Upper lobe of right lung (tissue), 1 donor: ENCODE measurements at places on chromosomes 13 and 19. TPM values are rescaled to one million over a fixed set of nuclear protein-coding genes. Genes with fewer than 3 reads are reported as not detected.
A peak's percentile ranks its signal among the peaks of the same experiment; 100 is the strongest.

GRCh38 chr19:55175117-55175867 lies 4.8 kb downstream of the SYT5 start:
- no peak for DNase-seq

DNA sequence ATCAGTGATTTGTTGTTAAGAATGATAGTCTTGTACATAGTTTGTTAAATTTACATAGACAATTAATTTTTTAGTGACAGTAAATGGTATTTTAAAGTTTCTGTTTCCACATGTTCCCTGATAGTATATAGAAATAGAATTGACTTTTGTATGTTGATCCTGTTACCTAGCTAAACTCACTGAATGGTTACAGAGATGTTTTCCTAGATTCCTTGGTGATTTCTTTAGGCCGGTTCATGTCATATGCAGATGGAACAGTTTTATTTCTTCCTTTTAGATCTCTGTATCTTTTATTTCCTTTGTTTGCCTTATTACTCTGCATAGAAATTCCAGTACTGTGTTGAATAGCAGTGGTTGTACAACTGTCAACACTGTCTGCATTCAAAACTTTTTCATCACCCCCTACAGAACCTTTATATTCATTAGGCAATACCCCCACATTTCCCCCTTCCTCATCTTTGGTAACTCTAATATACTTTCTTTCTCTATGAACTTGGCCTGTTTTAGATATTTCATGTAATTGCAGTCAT lies 86.3 kb downstream of the NBEA start:
- no peak for DNase-seq

Gene COX6B2
- total RNA-seq = not detected

GRCh38 chr13:29571876-29572570 lies 23.5 kb downstream of the SLC7A1 start:
- no peak for DNase-seq

DNA sequence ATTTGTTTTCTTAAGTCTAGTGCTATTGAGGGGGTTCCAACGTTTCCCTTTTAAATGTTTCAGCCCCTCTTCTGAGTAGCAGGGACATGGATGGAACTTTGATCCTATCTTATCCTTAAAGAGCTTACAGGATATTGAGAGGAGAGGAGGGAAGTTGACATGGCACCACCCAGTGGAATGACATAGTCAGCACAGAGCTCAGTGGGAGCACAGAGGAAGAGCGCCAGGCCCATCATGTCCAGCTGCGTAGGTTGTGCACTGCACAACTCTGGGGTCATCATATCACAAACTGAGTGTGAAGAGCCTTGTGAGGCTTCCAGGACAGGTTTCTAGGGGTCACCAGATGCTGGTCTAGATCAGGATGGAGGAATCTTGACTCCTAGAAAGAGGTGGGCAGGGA lies 4.6 kb upstream of the CDC42EP5 start:
- no peak for DNase-seq

Gene SLC17A7
- 0.69 TPM for total RNA-seq

Gene TPGS1
- total RNA-seq = 19.9 TPM

Gene AMH
- total RNA-seq = 6.1 TPM

- no peak for DNase-seq
These were observed 87.6 kb downstream of the ZNF429 start for GRCh38 chr19:21593008-21593481.

Gene DHRS12
- total RNA-seq = 14.9 TPM

Gene DDX39A
- 63.0 TPM for total RNA-seq

DNA sequence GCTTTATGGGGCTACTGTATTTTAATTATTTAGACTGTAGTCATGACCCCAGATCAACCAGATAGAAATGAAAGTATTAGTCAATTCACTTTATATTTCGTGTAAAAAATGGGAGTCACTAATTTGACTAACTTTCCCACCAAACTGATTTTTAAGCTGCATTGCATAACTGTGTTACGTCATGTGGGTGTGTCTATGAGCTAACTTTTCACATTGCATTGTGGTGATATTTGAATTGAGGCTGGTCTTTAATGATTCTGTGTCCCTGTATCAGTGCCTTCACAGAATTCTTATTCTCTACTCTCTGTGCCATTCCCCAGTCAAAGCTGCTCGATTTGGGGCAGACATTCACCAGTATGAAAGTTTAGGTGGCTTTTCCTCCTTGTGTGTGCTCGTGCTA lies 172.7 kb upstream of the MAB21L1 start:
- DNase-seq = no peak

- DNase-seq = peak; percentile 40
These were observed 2.1 kb downstream of the TMEM255B start for GRCh38 chr13:113761136-113761535.

GRCh38 chr13:83229574-83230305 lies 652.5 kb downstream of the SLITRK1 start:
- DNase-seq = no peak

Gene MAST1
- not detected for total RNA-seq

Gene CILP2
- 0.41 TPM for total RNA-seq

Gene RPL21
- total RNA-seq = 806 TPM

- DNase-seq = no peak
These were observed 16.5 kb upstream of the ZNF8 start for GRCh38 chr19:58261968-58262921.

Gene KANK3
- total RNA-seq = 54.0 TPM

- DNase-seq = no peak
These were observed 328.1 kb downstream of the TBC1D4 start for GRCh38 chr13:75153834-75154233.

- DNase-seq = peak; percentile 75
These were observed at the start of gene SLC8A2 for GRCh38 chr19:47471733-47472457. SLC8A2 (minus strand) TSS chr19:47471893; CDS start chr19:47466403, 5,490 bp downstream.

- peak; percentile 71 for DNase-seq
These were observed 362 bp downstream of the WTIP start for GRCh38 chr19:34481861-34482379.

DNA sequence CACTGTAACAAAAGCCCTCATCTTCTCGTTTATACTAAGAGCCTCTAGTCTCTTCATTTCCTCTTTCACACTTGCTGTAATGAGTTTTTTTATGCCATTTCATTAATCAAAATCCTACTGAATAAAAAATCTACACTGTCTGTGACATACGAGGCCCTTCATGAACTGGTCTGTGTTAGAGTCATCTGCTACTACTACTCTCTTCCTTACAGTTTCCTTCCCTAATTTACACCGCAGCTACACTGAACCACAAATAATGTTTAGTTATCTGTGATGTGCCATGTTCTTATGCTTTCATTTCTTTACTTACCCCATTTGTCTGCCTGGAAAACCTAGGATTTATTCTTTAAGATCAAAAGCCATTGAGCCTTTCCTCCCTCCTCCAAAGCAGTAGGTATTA lies 16.0 kb downstream of the UFM1 start:
- DNase-seq = no peak

DNA sequence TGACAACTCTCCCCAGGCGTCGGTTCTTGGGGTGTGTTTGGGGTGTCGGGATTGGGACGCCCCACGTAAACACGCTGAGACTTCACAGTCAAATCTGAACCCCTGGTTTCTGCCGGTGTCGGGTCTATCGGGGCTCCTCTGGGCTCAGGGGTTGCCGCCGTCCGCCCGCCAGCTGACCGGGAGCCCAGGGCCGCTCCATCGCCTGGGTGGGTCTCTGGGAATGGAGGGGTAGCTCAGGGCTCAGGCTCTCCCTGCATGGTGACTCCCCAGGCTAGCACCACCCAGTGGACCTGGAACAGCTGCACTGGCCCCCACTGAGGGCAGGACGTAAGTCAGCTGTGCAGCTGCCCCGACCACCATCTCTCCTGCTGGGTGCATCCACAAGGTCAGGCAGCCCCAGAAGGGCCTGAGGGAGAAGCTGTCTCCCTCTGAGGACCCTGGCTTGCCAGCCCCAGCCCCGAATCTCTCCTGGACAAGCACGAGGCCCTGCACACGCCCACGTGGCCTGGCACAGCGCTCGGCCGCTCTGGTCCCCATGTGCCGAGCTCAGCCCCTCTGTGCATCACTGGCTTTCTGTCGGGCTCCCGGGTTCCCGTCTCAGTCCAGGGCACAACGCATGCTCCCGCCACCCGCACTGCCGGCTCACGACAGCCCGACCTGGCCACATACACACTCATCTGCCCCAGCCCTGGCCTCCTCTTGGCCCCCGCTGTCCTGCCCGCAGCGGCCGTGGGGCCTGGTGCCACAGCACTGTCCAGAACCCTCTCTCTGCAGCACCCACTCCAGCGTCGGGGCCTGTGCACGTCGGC lies 6.1 kb downstream of the RNF126 start:
- DNase-seq = no peak

DNA sequence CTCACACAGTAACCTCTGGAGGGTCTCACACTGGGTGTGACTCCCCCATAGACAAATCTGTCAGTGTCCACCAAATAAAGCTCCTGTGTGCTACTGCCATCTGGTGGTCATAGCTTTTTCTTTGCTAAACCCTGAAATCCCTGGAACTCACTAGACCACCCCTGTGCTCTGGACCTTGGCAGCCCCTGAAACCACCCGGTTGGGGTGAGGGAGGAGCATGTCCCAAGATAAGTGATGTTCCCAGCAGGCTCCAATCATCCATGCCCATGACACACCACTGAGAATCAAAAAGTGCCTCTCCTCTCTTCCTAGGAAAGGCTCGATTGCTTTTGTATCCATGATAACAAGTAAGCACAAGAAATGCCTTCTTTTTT lies 6.5 kb upstream of the HSD17B14 start:
- DNase-seq = no peak

Gene CEACAM4
- total RNA-seq = 4.6 TPM

Gene GPR18
- total RNA-seq = 0.58 TPM

DNA sequence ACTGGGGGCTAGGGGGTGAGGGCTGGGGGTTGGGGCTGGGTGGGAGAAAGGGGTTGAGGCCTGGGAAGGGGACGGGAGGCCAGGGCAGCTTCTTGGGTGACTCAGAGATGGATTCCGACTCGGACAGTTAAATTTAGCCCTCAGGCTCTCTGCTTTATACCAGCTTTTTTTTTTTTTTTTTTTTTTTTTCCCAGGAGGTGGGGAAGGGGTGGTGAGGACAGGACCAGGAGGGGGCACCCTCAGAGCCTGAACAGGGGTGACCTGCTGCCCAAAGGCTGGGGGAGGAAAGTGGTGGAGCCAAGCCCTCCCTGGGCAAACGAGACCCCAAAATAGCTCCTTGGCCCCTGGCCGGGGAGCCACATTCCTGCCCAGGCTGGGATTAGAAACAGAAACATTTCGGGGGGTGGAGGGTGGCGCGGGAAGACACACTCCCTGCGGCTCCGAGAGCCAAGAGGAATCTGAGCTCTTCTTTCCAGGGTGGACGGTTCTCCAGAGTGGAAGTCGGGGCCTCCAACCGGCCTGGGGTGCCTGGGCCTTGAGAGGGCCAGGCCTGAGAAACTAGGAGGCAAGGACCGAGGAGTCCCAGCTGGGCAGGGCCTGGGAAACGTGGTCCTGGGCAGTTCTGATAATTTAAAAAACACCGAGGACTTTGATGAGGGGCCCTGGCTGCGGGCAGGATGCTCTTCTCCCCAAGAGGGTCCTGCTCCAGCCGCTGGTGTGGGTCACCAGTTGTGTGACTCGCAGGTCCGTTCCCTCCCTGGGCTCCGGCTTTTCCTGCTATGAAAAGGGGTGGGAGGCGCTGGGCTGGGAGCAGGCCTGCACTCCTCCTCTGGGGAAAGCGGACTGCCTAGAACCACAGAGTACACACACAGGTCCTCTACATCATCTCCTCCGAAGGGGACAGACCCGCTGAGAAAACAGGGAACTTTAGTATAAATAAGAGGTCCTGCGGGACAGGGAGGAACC lies 813 bp upstream of the DMPK start:
- no peak for DNase-seq

Gene CATSPERD
- total RNA-seq = not detected

GRCh38 chr19:48415395-48415794 lies 21.9 kb downstream of the GRIN2D start:
- DNase-seq = peak; percentile 87

DNA sequence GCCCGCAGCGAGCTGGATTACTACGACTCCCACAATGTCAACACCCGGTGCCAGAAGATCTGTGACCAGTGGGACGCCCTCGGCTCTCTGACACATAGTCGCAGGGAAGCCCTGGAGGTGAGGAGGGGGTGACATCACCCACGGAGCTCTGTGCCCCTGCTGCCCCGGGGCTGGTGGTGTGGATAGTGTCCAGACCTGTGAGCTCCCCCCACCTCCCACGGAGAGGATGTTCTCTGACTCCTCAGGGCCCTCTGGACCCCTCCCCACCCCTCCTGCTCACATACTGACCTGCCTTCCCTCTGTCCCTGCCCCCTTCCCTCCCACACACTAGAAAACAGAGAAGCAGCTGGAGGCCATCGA lies 20.7 kb downstream of the CAPN12 start:
- DNase-seq = no peak

GRCh38 chr19:52211926-52212571 lies 22.2 kb downstream of the PPP2R1A start:
- no peak for DNase-seq

- DNase-seq = no peak
These were observed 4.1 kb upstream of the NANOS3 start for GRCh38 chr19:13872695-13873389.

Gene RHPN2
- 9.7 TPM for total RNA-seq

GRCh38 chr13:37127691-37128241 lies 22.3 kb upstream of the CSNK1A1L start:
- DNase-seq = no peak

GRCh38 chr13:111079375-111079774 lies 35.7 kb upstream of the ARHGEF7 start:
- no peak for DNase-seq

DNA sequence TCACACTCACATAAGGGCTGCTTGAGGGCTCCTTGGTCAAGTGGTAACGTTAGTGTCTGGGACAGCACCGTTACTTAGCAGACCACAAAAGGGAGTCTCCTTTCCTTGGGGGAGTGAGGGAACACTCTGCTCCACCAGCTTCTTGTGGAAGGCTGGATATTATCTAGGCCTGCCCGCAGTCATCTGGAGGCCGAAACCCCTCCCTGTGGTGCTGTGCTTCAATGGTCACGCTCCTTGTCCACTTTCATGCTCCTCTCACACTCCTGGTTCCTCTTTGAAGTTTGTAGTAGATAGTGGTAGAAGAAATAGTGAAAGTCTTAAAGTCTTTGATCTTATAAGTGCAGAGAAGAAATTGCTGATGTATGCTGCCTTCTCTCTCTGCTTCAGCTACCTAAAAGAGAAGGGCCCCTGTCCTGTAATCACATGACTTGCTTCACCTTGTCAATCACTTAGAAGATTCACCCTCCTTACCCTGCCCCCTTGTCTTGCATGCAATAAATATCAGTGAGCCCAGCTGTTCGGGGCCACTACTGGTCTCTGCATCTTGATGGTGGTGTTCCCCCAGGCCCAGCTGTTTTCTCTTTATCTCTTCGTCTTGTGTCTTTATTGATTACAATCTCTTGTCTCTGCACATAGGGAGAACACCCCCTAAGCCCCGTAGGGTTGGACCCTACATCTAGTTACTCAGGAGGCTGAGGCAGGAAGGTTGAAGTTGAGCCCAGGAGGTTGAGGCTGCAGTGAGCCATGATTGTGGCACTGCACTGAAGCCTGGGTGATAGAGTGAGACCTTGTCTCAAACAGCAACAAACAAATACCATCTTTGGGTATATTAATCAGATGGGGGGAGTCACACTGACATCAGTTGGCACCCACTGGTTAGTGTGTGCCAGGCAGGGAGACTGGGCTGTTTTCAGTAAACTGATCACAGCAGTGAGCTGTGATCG lies 11.6 kb upstream of the MZF1 start:
- DNase-seq = no peak

GRCh38 chr19:27851543-27852060 lies 1361.3 kb downstream of the UQCRFS1 start:
- no peak for DNase-seq

Gene RABAC1
- total RNA-seq = 134 TPM

Gene SIGLEC8
- 2.1 TPM for total RNA-seq

- DNase-seq = no peak
These were observed 13.3 kb upstream of the MISP start for GRCh38 chr19:737591-738093.
